ENCODE measurements at places on chromosomes 11 and 22. TPM values are rescaled to one million over a fixed set of nuclear protein-coding genes. Genes with fewer than 3 reads are reported as not detected.

APOBEC3B gene
- 26.1 TPM for total RNA-seq

TSGA10IP gene
- total RNA-seq = not detected

CHRM4 gene
- total RNA-seq = 0.84 TPM

LIF gene
- total RNA-seq = 511 TPM

DNA sequence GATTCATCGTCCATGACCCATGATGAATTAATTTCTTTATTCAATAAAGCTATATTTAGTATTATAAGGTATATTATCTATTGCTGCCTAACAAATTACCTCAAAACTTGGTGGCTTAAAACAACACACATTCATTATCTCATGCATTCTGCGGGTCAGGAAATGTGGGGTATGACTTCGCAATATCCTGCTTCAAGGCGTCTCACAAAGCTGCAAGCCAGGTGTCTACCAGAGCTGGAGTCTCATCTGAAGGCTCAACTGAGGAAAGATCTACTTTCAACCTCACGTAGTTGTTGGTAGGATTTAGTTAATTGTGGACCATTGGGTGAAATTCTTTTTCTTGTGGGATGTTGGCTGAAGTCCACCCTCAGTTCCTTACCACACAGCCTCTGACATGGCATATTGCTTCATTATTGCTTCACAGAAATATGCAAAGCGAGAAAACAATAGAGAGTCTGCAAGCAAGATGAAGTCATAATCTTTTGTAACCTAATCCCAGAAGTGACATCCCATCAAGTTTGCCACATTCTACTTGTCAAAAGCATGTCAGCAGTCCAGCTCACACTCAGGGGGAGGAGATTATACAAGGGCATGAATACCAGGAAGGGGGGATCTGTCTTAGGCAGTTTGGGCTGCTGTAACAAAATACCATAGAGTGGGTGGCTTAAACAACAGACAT, 45.1 kb downstream of the KREMEN1 start:
- H3K27ac ChIP-seq = no peak overlapping the region
- H3K27me3 ChIP-seq = peaks cover 27% of the 10 kb centered on the region
- H3K36me3 ChIP-seq = peaks cover 2% of the 10 kb centered on the region
- DNase-seq = no peak
- H3K4me1 ChIP-seq = peaks cover 5% of the 10 kb centered on the region
- H3K4me3 ChIP-seq = no peak overlapping the region

IGLL1 gene
- total RNA-seq = not detected

- H3K27me3 ChIP-seq = no peaks in the 10 kb centered on the region
- H3K36me3 ChIP-seq = no peaks in the 10 kb centered on the region
- no peak overlapping the region for H3K27ac ChIP-seq
- no peaks in the 10 kb centered on the region for H3K4me1 ChIP-seq
Measured at GRCh38 chr11:82536706-82537105, 197.0 kb downstream of the FAM181B start.
